RPMI7951 (cell line): ENCODE measurements at places on chromosomes 6 and 20. TPM values are rescaled to one million over a fixed set of nuclear protein-coding genes. Genes with fewer than 3 reads are reported as not detected.

- no peak for DNase-seq
Measured at GRCh38 chr20:33178726-33179125, 10.8 kb downstream of the BPIFA2 start.

- DNase-seq: peak; percentile 11
Measured at GRCh38 chr6:134358320-134358719, 40.4 kb upstream of the SGK1 start.

DNA sequence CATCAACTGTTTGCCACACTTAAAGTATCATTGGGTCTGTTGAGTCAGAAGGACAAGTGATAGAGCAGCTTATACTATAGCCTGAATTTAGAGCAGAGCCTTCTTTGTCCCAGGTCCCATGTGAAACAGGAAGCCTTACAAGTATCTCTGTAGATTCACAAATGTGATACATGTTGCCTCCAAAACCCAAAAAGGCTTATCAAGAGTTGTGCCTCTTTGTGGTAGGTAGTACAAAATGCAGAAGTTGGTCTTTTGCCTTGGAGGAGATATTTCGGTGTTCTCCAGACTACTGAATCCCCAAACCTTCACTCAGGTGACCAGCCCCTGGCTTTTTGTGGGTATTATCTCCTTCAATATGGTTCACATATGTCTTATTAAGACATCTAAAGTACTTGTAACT is 172.8 kb upstream of the PROKR2 start:
- DNase-seq: no peak

- peak; percentile 60 for DNase-seq
Measured at GRCh38 chr20:59518881-59519706, 85.2 kb upstream of the PHACTR3 start.

DNA sequence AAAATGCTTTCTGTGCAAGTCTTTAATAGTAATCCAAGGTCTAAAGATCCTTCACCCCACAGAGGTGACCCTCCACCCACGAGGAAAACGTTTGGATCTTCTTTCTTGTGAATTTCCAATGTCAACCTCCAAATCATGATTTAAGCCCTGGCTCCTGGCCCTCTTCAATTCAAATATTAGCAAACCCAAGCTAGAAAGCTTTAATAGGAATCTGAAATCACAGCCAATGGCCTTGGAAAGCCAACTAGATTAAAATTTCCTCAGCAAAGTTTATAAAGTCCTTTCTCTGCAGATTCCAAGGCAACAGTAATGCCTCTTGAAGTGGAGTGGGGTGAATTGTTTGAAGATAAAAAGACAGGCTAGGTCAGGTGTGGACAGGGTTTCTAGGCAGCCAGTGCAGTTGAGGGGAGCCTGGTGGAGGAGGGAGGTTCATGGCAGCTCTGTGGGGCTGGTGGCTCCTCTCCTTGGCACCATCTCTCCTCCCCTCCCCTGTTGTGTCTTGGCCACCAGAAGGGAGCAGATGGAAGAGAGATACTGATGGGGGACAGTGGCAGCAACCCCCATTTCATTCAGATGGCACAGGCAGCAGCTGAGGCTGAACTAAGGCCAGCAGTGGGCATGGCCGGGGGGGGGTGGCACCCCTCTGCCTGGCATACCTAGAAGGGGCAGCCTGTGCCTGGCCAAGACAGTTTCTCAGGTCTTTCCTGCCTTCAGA is 12.0 kb upstream of the UQCC2 start:
- no peak for DNase-seq

DNA sequence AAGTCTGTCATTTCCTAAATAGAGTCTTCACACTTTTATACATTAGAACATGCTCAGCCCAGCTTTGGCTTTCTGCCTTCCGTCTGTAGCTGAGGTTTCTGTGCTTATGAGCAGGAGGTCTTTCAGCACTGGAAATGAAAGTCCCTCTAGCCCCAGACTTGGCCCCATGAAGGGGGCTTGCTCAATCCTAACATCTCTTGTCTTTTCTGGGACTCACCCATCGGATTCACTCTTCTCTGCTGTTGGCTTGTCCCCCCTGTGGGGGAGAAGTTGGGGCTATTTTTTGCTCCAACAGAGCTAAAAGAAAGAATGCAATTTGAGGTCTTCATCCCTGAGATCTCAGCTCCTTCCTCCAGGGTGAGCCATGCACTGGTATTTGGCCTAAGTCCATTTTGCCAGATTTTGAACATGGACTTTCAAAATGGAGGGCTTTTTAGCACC is 177.7 kb downstream of the MRPL14 start:
- peak; percentile 42 for DNase-seq

DNA sequence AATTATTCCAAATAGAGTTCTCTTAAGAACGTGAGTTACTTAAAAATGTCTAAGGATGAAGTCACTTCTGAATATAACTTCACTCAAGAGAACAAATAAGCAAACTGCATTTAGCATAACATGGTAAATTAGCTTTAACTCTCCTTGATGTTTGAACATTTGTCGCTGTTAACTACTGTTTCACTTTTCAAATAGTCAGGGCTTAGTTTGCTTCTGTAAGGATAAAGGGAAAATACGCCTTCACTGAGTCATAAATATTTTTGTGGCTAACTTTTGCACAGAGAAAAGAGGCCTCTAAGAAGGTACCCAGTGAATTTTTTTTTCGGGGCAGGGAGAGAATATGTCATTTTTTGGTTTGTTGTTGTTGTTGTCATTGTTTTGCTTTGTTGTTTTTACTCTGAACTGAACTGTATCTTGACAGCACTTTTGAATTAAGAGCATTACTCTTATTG is 8.1 kb downstream of the PTPN1 start:
- peak; percentile 69 for DNase-seq

GRCh38 chr20:2691127-2691526 is 1.5 kb upstream of the EBF4 start:
- no peak for DNase-seq

DNA sequence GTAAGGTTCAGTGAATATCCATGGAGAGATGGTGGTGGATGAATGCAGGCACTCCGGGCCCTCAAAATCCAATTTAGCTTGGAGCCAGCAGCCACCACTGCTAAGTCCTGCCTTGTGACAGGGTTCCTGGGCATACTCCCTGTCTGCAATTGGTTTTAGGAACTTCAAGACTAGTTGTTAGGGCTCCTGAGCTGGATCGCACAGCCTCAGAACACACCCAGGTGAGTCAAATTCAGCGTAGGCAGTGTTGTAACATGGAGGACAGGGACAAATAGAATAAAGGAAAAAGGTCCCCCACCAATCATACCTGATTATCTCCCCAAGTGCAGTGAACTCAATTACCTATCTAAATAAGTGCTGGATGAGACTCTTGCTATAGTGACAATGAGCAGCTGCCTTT is 74.6 kb downstream of the PERP start:
- DNase-seq: no peak

Gene GNRH2
- total RNA-seq: not detected in 2 replicates

Gene CGA
- not detected in 2 replicates for total RNA-seq

Gene NRSN1
- total RNA-seq: not detected in 2 replicates

Gene DAAM2
- total RNA-seq: 4.0 and 5.4 TPM in 2 replicates

Gene SIRPG
- 2.9 and 3.1 TPM in 2 replicates for total RNA-seq

Gene PGC
- not detected in 2 replicates for total RNA-seq
